Activated T-cell treated with anti-CD3 and anti-CD28 coated beads, Interleukin-2, amount 50 U/mL, for 48 hours (primary cell): ENCODE measurements at places on chromosomes 13 and 19.

GRCh38 chr13:39682788-39683187, 27.3 kb downstream of the COG6 start:
- DNase-seq, result no peak

GRCh38 chr13:66992183-66992582, 238.0 kb downstream of the PCDH9 start:
- no peak for DNase-seq

DNA sequence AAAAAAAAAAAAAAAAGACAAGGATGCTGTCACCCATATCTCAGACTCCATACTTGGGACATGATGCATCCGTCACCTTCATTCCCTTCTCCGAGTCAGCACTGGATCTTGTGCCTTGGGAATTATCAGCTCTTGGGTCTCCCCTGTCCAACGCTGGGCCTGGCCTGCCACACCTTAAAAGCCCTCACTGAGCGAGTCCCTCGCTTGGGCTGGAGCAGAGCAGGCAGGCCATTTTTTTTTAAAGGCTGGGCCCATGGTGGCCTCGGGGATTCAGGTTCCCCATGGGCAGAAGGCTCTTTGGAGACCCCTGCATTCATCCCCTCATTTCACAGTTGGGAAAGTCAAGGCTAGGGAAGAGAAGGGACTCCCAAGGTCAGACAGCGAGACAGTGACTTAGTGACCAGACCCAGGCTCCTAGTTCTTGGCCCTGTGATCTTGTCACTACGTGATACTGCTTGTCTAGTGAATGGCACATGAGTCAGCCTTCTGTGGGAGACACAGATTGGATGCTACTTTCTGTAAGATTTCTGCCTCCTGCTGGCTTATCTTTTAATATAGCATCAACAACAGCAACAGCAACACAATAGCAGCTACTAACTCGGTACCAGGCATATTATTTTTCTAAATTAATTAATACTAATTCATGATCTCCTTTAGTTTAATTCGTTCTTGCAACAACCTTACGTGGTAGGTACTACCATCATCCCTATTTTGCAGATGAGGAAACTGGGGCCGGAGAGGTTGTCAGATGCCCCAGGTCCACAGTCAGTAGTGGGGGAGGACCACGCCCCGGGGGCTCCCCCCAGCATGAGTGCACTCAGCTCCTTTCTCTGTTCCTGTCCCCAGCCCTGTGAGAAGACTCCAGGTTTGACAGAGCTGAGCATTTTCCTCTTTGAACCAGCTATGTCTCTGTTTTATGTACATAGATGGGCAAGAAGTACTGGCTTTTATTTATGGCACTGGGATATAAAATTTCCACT, 27.4 kb upstream of the ZNF536 start:
- no peak for DNase-seq

GRCh38 chr19:50266896-50267295, 62.3 kb downstream of the KCNC3 start:
- peak; percentile 64 for DNase-seq

DNA sequence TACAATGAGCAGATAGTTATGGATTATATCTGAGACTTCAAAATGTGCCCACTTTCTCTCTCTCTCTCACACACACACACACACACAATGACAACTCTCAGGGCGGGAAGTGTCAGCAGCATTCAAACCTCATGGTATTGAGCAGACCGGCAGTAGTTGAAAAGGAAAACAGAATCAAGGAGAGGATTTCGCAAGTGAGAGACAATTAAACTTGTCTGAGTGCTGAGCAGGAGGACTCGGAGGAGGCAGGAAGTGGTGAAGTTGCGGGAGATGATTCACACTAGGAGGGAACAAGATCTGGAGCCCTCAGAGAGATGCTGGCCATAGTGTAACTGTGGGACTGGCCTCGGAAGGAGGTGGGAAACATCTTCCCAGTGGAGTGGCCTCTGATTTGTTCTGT, 353.1 kb downstream of the EFNB2 start:
- DNase-seq, result no peak

GRCh38 chr13:62997038-62997599, 1581.5 kb upstream of the PCDH20 start:
- no peak for DNase-seq

DNA sequence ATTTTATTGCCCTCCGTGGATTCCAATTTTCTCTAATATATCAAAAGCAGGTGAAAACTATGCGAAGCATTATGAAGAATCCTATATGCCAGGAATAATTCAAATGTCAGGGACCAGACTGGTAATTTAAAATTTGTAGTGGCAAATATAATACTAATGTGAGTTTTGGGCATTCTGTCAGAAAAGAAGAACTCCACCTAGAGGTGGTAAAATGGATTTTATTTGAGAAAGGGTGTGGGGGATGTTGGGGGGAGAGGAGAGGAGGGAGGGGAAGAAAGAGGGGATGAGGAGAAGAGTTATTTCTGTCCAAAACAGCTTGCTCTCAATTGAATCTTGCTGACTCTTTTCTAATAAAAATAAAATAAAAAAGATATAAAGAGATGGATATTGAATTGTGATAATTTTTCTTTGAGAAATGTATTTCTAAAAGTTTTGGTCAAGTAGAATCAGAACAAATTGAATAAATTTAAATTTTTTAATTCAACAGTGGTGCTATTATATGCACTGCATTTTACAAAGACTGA, 929.3 kb upstream of the SLITRK5 start:
- DNase-seq, result no peak

DNA sequence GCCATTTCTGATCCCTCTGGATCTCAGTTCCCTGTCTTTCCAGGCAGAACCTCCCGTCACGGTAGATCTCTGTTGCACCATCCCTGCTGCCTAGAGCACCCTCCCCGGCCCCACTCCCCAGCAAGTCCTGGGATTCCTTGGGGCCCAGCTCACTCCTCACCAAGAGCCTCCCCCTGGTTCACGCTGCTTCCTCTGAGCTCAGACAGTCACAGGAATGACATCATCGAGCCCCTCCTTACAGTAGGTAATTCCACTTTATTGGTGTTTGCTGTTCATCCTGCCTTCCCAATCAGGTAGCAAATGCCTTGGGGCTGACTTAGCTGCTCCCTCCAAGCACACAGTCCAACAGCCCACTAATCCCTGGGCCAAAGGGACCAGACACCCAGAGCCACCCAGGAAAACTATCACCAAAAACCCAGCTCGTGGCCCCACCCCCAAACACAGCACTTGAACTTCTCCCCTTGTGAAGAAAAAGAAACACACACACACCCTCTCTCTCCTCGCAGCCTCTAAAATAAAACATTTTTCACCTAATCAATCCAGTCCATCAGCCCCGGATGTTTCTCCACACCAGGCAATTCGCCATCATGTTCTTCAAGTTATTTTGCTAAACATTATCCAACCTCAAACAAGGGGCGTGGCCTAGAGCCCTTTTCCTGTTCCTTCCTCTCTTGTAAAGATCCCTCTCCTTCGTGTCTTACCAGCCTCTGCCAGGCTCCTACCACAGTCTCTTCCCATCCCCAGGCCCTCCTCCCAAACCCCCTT, 2.5 kb downstream of the NAPA start:
- no peak for DNase-seq

DNA sequence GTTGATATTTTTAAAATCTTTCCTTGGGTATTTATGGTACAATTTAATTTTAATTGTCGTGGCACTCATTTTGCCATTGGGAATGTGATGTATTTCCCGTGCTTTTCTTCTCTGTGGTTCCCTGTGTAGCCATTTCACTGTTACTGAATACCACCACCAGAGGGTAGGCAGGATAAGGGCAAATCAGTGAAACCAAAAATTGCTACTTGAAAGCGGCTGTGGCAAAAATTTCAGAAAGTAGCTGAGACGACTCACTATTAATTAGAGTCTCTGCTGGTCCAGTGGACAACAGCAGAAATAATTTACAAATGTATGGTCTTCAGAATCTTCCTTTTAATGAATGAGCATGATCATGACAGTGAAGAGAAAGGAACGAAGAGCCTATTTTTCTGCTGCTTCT, 34.4 kb upstream of the MIR17HG start:
- no peak for DNase-seq

- no peak for DNase-seq
Measured at GRCh38 chr13:65965501-65965900, 1264.6 kb downstream of the PCDH9 start.

DNA sequence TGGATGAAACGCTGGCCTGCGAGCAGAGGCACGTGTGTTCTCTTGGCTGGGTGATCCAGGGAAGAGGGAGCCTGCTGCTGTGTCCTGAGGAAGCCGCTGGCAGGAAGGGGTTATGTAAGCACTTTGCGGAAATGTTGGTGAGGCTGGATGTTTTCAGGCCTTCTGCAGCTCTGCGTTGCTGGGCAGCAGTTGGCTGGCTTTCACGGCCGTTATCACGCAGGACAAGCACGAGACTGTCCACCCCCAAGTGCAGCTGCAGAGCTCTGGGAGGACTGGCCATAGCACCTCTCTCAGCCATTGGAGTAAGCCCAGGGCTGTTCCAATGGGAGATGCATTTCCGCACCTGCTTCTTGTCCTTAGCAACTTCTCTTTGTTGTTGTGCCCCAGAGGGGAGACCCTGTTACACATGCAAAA, 146.9 kb upstream of the SOX21 start:
- DNase-seq, result no peak

GRCh38 chr13:20891768-20892167, 10.8 kb downstream of the XPO4 start:
- no peak for DNase-seq

DNA sequence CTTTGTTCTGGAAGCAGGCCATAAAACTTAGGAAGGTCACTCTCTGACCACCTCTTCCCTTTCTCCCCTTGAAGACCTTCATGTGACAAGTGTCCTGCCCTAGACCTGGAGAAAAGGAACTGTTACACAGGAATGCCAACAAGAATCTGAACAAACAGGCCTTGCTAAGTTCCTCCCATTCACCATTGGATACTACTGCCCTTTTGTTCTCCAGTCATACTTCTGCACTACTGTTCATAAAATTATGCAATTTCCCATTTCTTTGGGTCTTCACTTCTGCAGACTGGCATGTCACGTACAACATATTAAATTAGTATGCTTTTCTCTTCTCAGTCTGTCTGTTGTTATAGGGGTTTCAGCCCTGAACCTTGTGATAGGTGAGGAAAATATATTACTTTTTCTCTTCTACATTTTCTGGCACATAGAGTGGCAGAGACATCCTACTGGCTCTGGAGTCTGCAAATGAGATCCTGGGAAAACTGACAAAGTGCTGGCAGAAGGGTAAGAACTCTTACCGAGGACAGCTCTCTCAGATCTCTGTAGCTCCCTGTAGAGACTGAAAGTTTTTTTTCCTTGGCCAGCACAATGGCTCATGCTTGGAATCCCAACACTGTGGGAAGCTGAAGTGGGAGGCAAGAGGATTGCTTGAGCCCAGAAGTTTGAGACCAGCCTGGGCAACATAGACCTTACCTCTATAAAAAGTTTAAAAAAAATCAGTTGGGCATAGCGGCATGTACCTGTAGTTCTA, 87.6 kb upstream of the SPRY2 start:
- no peak for DNase-seq

DNA sequence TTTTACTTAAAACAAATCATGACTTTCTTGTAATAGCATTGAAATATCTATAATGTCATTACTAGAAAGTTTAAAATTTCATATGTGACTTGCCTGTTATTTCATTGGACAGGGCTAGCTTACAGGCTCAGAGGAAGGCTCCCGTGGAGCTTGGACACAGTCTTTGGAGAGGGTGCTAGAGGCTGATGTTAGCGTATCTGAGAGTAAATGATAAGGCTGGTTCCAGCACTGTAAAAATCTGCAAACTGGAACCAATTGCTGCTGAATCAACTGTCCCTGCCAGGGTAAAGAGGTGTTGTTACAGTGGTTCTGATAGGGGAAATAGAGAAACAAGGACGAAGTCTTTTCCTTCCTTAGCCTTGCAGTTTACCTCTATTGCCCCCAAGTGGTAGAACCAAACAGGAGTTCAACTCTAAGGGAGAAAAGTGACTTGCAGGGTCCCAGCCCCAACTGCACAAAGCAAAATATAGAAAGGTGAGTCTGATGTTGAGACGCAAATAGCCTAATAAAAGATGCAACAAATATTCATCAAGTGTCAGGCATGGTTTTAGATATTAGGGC, 901.7 kb downstream of the DIAPH3 start:
- DNase-seq, result no peak

DNA sequence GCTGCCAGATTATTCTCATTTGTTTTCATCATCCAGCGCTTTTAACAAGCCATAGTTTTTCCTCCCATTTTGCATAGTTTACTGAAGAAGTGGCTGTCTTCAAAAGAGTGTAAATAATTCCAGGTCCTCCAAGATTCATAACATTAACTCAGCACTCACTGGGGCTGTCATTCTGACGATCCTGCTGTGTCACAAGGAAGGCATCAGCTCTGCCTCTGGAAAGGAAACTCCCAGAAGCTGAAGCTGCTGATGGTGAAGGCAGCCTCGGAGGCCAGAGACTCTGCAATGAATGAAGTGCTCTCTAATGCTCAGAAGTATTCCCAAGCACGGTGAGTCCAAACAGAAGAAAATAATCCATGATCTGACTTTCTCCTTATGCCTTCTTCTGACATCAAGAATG, 60.0 kb downstream of the FLT1 start:
- no peak for DNase-seq
